ENCODE measurements at places on chromosomes 5 and 9.

- no peak for DNase-seq
Observed at GRCh38 chr9:130073373-130073772, 19.7 kb downstream of the GPR107 start.

- no peak for DNase-seq
Observed at GRCh38 chr5:91114658-91115057, 268.5 kb downstream of the ARRDC3 start.

GRCh38 chr5:176776141-176776865 is 34.1 kb upstream of the UNC5A start:
- no peak for DNase-seq

DNA sequence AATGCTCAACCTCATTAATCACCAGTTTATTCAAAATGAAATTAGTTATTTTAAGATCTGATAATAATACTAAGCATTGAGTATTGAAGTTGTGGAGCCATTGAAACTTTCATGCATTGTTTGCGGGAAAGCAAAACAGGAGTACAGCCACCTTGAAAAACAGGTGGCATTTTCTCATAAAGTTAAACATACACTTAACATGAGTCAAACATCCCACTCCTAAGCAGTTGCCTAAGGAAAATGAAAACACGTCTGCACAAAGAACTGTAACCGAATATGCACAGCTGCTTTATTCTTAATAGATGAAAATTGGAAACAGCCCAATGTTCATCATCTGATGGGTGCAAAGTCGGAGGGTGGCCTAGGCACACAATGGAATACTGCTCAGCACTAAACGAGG is 177.3 kb downstream of the IRX2 start:
- no peak for DNase-seq

- no peak for DNase-seq
Observed at GRCh38 chr9:89853931-89854330, 249.1 kb downstream of the GADD45G start.

- no peak for DNase-seq
Observed at GRCh38 chr9:114025196-114025753, 52.8 kb downstream of the AMBP start.

DNA sequence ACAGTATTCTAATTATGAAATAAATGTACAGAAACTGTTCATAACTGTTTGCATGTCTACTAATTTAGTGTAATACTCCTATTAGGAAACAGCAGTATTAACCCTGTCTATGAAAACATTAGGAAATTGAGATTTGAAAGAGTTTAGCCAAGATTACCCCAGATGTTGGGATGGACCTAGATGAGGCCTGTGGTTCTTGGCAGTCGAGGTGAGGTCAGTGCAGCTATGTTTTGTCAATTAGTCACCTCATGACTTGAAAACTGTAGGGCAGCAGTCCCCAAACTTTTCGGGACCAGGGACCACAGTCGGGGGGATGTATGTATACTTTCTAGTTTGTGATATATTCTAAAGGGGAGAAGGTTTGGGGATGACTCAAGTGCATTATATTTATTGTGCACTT is 4.7 kb downstream of the LNPEP start:
- no peak for DNase-seq

DNA sequence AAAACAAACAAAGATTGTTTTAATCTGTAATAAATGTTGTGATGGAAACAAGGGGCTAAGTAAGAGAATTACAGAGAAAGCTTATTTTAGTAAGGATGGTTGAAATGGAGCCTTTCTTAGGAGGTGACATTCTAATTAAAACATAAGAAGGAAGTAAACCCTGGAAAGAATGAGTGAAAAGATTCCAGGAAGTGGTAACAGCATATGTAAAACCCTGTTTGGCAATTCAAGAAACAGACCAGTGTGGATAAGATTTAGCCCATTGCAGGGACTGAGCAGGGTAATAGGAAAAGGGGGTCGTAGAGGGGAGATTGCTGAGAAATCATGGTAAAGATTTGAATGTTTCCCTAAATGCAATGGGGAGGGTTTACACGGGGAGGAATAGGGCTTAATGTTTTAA is 21.6 kb upstream of the PIP5K1B start:
- no peak for DNase-seq

GRCh38 chr9:20002011-20002410 is 213.2 kb upstream of the SLC24A2 start:
- DNase-seq = no peak

DNA sequence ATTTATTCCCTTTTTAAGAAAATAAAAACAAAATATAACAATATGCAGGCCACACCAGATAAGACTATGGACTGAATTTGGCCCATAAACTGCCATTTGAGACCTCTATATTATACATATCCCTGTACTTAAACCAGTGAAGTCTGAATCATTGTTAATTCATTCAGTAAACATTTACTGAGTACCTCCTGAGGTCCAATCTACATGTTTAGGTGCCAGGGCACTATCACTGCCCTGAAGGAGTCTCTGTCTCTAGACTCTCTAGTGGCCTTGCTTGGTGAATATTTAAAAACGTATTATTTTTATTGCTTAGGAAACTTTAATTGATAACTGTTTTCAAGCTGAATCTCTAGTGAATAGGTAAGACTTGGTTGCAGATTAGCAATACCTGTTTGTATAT is 74.7 kb upstream of the ELL2 start:
- no peak for DNase-seq

GRCh38 chr5:144972317-144972716 is 801.6 kb downstream of the KCTD16 start:
- DNase-seq = no peak

- DNase-seq = no peak
Observed at GRCh38 chr5:367358-368130, 46.0 kb downstream of the AHRR start.

GRCh38 chr5:58012102-58012501 is 447.8 kb downstream of the PLK2 start:
- DNase-seq = no peak

DNA sequence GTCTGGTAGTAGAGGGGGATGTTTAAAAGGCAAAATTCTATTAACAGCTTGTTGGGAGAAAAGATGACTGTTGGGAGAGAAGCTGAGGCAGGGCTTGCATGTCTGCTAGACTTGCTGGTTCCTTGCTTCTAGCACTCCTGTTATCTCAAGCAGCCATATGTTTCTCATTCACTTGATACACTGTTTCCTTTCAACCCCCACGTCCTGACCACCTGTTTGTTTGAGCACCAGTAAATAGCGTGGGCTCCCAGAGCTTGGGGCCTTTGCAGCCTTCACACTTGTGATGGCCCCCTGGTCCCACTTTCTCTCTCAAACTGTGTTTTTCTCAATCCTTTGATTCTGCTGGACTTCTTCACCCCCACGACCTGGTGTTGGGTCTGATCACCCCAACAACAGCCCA is 111.7 kb upstream of the TMEM161B start:
- DNase-seq = no peak

- no peak for DNase-seq
Observed at GRCh38 chr5:132363431-132364112, 5.9 kb upstream of the SLC22A5 start.

DNA sequence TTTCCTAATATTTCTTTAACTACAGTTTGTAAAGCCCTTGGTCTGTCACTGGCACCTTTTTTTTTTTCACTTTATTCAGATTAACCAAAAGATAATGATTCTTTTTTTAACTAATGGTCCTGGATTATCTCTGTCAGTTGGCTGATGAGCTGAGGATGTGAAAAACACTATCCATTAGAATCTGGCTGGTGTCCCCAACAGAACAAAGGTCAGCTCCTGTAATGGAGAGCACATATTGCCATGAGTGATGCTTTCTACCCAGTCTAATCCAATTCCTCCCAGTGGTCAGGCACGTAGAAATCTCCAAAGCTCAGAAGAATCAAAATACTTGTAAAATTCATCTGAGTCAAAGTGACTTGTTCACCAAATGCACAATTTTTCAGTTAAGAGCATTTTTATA is 491.7 kb upstream of the PIK3R1 start:
- DNase-seq = no peak

GRCh38 chr5:60492958-60493357 is 207.0 kb downstream of the DEPDC1B start:
- DNase-seq = no peak

DNA sequence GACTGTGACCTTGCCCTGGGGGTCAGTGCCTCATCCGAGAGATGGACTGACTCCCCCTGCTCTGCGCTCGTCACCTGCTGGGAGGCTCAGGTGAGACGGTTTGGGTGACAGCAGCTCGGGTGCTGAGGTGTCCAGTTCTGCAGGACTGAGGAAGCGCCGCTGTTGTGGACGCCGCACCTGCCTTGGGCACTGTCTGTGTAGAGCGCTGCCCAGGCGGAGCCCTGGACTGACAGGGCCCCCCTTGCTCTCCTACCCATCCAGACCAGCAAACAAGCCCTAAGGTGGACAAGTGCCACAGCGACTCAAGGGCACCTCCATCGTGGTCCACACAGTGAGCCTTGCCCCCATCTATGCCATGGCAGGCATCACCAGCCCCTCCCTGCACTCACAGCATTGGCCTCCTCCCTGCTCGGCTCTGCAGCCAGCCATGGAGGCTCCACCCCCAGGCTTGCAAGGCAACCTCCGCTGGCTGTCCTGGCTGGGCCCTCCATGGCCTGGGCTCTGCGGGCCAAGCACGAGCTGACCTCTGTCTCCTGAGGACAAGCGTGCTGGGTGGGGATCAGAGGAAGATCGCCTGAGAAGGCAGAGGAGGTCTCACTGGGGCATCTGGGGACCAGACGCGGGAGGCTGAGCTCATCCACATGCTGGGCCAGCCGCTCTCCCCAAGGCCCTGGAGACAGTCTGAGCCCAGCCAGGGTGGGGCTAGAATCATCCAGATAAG is 87.1 kb upstream of the COL5A1 start:
- no peak for DNase-seq

GRCh38 chr5:4533457-4534105 is 606.5 kb upstream of the ADAMTS16 start:
- DNase-seq = no peak

- DNase-seq = no peak
Observed at GRCh38 chr9:16337322-16338029, 533.0 kb downstream of the BNC2 start.

GRCh38 chr5:61052882-61053281 is 107.9 kb downstream of the NDUFAF2 start:
- DNase-seq = no peak

GRCh38 chr9:18149471-18150011 is 324.4 kb upstream of the ADAMTSL1 start:
- DNase-seq = no peak

- no peak for DNase-seq
Observed at GRCh38 chr5:74288038-74288437, 352.5 kb downstream of the ENC1 start.

GRCh38 chr5:158273035-158273434 is 414.1 kb upstream of the CLINT1 start:
- no peak for DNase-seq

DNA sequence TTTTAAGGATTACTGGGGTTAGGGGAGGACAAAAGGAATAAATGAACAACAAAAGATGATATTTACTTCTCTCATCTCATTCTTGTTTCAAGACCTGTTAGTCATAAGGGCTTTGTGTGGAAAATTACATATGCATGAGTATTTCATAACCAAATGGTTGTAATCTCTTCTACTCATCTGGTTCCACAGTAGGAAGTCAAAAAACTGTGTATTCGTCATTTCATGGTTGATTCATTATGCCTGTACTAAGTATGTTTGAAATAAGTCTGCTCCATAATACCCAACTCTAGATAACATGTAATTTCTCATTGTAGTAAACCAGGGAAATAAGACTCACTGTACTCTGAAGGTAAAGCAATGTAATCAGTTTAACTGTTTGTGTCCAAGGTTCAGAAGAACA is 212.9 kb downstream of the ARRDC3 start:
- DNase-seq = no peak

DNA sequence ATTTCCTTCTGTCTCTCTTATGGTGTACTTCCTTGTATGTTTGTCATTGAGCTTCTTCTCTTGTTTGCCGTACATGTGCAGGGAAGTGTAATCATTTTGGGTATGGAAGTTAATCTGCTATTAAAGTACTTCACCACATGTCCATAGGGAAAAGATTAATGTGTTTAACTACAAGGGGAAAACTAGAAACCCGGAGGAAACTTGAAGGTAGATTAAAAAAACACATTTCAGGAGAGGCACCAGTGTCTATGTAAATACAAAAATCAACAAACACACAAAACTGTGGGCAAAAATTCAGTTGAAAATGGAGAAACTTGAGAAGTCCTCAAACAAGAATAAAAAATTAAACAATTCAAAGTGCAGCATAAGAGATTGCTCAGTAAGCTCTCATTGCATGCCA is 166.4 kb downstream of the PBX3 start:
- no peak for DNase-seq

DNA sequence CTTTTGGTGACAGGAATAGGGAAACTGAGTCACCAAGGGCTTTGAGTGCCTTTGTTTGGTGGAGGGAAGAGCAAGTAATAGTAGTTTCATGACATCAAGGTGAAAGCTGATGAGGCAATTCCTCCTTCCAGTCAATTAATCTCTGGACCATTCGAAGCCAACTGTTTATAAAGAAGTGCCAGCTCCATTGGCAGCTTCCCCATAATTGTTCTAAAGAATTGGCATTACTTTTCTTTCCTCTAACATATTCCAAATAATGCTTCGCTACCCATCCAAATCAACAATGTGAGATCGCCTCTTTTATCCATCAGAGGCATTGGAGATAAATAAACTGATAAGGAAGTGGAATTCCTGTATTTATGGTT is 132.4 kb downstream of the NPR3 start:
- no peak for DNase-seq

GRCh38 chr9:37988041-37988440 is 81.0 kb downstream of the SHB start:
- no peak for DNase-seq

DNA sequence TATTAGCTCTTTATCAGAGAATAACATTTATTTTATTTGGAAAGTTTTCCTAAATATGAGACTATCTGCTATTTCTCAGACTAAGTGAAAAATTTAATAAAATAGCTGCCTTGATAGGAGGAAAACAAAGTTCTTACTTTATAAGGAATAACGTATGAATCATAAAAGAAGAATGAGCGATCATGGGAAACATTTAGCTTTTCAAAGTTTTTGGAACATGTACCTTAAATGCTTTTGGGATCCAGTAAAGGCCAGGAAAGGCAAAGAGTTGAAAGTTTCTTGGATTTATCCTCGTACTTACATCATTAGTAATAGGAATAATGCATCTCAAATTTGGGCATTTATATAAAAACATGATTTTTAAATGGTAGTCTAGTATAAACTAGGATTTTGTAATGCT is 19.4 kb downstream of the OGN start:
- no peak for DNase-seq

DNA sequence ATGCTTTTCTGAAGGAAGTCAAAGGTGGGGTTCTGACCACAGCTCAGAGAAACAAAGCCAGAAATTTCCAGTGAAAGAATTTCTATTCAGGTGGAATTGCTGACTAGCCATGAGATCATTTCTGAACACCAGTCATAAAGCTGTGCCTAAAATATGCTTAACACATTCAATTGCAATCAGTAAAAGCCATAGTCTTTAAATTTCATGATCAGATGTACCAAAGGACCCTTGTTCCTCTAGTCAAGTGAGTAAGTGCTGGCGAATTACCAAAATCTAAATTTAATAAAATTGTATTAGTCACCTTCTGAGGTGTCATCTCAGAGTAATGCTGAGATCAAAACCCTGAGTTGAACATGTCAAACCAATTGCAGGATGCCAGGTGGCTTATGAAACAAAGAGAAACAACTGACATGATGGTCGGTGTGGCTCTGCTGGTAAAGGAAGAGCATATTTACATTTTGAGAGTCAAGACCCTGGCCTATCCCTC is 334.2 kb upstream of the CCNH start:
- no peak for DNase-seq
